ENCODE measurements at places on chromosomes 2 and 18. TPM values are rescaled to one million over a fixed set of nuclear protein-coding genes. Genes with fewer than 3 reads are reported as not detected.

TGFA gene
- total RNA-seq, result 1.1 TPM

DNA sequence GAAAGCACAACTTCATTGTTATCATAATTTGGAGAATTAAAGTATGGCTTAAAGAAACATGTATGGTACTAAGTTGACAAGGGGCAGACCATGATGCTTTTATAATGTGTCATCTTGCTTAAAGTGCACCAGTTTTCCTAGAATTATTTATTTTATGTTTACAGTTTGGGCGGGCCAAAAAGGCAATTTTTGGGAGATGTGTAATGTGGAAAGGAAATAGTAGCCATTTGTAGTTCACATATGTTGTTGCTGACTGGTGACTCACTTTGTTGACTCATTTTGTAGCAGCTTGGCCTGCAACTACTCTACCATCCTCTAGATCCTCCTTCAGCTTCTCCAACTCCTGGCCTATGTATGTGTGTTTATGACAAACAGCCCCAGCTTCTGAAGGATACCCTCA is 7.7 kb downstream of the ZSCAN30 start:
- DNase-seq, result no peak

DNA sequence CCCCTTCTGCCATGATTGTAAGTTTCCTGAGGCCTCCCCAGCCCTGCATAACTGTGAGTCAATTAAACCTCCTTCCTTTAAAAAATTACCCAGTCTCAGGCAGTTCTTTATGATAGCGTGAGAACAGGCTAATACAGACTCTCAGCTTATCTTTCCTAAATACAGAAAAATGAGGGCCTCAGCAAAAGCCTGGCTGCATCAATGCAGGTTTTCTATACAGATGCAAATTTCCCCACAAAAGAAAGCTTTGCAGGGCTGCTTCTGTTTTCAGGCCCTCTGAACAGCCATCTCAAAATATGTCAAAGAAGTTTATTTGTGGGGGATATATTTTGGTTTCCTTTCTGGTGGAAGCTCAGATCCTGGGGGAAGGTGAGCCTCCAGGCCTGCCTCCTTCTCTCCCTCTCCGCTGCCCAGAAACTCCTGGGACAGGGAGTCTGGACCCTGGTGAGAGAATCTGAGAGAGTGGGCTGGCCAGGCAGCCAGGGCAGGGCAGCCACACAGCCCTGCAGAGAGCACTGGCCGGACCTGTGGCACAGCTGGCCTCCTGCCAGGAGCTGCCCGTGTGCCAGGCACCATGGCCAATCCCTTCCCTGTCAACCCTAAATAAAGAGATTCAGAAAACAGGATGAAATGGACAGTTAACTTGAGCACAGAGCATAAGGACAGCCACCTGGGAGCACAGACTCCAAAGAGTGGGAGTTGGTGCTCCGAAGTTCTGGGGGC is 21.6 kb upstream of the AGXT start:
- DNase-seq, result no peak

GRCh38 chr2:231371430-231372054 is 24.0 kb upstream of the B3GNT7 start:
- DNase-seq, result no peak

GRCh38 chr2:41061356-41061755 is 609.5 kb upstream of the SLC8A1 start:
- no peak for DNase-seq

LCT gene
- total RNA-seq, result 0.28 TPM

DNA sequence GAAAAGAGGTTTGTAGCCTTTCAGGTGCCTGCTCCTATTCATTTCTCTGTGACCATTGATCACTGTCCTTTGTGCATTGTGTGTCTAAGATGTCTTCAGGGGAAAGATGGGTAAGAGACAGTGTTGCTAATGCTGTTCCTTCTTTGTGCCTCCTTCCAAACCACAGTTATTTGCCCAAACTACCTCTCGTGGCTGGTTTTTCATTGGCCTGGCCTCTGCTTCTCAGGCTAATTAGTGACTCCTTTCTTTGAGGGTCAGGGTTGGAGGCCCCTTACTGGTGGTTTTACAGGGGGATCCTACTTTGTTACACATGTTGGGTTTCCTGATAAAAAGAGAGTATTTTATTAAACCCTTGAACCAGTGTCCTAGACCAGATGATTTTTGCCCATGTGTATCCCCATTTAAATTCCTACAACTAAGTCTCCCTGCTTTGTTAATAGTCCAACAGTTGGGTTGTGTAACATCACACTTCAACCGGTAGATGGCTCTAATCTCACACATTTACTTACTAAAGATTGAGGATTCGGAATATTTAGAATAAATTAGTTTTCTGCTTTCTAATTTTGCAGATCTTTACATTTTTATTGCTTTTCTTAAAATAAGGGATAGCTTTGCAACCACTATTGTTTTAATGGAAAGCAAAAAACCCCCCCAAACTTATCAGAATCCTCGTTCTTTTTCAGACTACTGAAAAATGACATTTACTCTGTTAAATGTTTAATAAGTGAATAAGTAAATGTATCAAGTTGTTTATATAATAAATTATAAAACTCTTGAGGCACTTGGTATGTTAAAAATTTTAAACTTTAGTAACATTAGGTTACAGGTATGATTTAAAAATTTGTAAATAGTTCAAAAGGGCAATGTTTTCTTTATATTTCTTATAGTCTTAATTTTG is 2.4 kb downstream of the MARS2 start:
- DNase-seq, result no peak

GRCh38 chr18:75478996-75479880 is 51.7 kb upstream of the SMIM21 start:
- DNase-seq, result no peak

DNA sequence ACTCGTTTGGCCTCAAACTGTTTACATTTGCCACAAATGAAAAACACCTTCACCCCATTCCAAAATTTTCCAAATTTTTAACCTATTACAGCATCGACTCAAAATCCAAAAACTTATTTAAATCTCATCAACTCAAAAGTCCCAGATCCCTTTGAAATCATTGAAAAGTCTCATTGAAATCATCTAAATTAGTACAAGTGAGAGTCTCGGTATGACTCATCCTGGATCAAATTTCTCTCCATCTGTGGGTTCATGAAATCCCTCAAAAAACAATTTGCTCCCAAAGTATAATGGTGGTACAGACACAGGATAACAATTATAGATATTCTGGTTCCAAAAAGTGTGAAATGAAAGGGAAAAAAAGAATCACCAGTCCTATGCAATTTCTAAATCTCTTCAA is 65.1 kb downstream of the LRP1B start:
- DNase-seq, result no peak

GRCh38 chr2:157304811-157305722 is 20.6 kb downstream of the ERMN start:
- DNase-seq, result no peak

DNA sequence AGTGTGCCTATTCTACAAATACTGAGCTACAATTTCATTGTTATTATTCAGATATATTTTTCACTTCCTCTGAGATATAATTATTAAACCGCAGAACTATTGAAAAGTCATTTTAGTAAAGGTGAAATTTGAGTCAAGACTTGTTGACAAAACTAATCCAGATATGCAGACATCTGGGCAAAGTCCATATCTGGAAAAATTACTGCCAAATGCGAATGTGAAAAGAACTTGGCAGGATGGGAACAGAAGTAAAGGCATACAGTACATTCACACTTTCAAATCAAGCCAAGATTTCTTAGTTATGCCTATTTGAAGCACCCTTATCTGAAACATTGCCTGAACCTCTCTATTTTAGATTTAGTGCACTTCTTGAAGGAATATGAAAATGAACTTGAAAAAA is 923.6 kb downstream of the CCDC85A start:
- no peak for DNase-seq

GRCh38 chr18:23661735-23662308 is 889 bp downstream of the ANKRD29 start:
- no peak for DNase-seq

- no peak for DNase-seq
Observed at GRCh38 chr18:74360852-74361655, 45.4 kb downstream of the C18orf63 start.
